ENCODE measurements at places on chromosomes 13 and 19.

DNA sequence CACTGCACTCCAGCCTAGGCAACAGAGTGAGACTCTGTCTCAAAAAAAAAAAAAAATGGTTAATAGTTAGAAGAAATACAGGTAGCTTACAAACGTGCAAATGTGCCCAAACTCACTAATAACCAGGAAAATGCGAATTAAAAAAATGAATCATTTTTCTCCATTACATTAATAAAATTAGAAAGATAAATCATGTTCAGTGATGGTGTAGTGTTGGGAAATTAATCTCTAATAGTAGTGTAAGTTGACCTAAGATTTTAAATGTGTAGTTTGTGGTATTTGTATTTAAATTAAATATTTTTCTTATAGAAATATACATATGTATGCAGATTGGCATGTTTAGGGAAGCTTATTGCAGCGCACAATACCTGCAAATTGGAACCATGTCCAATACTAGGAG lies 57.6 kb downstream of the PCCA start:
- DNase-seq: no peak

- no peak for DNase-seq
Measured at GRCh38 chr13:44619651-44620050, 43.5 kb upstream of the TSC22D1 start.

DNA sequence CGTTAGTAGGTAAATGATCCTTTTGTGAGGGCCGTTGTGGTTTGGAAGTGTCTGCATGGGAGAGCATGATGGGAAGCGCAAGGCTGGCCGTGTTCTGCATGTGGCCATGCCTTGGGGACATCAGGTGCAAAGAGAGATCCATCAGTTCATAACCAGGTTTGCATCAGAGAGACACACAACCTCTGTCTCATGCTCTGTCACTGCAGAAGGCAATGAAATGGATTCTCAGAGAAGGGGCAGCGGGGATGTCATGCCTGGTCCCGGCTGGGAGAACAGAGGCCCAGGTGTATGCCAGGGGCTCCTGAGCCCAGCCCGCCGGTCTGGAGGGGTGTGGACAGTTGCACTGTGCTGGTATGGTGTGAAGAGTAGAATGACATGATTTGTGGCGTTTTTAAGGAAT lies 60.2 kb downstream of the GGACT start:
- no peak for DNase-seq

- DNase-seq: no peak
Measured at GRCh38 chr13:31018511-31018910, 86.1 kb downstream of the TEX26 start.

- peak; percentile 39 for DNase-seq
Measured at GRCh38 chr19:35000647-35001501, 751 bp downstream of the GRAMD1A start.

DNA sequence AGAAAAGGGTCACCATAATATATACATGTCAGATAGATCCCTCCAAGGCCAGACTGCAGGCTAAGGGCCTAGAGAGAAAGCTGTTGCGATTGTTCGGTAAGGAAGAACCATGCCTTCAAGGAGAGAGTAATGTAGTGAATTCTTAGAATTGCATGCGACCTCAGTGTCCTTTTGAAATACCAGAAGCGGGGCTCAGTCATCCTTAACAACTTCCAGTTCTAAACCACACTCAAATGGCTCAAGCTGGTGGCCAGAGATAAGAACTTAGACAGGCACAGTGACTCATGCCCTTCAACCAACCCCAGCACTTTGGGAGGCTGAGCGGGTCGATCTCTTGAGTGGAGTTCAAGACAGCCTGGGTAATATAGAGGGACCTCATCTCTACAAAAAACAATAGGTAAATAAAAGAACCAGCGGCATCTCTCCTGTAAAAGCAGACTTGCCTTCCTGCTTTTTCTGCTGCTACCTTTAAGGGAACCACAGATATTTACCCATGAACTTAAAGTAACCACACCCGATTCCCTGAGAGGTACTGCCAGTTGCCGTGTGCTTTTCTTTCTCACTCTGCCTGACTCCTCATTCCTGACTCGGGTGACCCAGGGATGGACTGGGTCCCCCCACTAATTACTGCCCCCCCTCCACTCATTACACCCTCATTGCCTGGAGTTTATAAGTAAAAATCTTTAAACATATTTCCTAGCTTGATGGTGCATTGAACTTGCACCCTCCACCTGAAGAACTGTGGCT lies 15.4 kb upstream of the SIGLEC6 start:
- no peak for DNase-seq

GRCh38 chr19:47074621-47075020 lies 26.2 kb upstream of the TMEM160 start:
- DNase-seq: no peak

- DNase-seq: no peak
Measured at GRCh38 chr19:2343289-2343982, 15.0 kb downstream of the SPPL2B start.

- DNase-seq: no peak
Measured at GRCh38 chr19:56306016-56306415, 8.6 kb downstream of the ZSCAN5A start.

DNA sequence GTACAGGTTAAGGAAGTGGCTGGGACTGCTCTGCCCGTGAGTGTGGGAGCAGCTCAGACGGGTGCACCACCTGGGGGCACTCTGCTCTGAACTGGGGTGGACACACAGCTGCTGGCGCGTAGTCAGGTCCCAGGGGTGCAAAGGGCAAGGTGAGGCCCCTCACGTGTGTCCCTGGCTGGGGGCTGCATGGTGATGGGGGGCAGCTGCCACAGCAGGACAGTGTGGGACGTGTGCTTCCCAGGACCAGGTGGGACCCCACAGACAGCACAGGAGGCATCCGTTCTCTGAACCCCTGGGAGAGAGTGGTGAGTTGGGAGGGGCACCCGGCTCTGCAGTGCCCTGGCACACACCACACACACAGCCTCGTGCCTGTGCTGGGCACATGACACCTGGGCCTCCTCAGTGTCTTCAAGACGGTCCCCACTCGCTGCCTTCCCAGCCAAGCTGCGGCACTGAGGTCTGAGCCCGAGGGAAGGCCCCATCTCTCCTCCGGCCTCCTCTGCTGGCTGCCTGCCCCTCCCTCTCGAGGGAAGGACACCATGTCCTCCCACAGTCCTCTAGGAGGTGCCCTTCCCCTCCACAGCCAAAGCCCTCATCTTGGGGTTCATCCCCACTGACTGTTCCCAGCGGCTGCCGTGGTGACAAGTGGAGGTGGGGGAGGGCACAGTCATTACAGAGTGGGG lies 24.7 kb downstream of the CILP2 start:
- no peak for DNase-seq

GRCh38 chr19:29292153-29292552 lies 79.2 kb upstream of the UQCRFS1 start:
- DNase-seq: no peak

- DNase-seq: no peak
Measured at GRCh38 chr13:97726664-97727280, 226.7 kb upstream of the IPO5 start.

DNA sequence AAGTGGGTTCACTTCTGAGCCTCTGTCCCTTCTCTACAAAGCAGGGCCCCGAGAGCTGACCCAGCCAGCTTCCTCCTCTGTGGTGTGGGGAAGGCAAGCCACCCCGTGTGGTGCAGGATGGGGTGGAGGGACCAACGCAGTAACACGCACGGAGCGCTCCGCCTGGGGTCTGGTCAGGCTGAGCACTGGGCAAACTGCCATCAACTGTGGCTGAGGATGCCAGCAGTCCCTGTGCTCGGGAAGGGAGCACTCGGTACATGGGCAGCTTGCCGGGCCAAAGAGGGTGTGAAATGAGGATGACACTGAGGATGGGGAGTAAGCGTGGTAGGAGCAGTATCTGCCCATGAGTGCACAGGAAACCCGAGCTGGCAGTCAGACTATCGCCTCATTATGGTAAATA lies 7.6 kb upstream of the GMIP start:
- no peak for DNase-seq

- no peak for DNase-seq
Measured at GRCh38 chr13:61111529-61111928, 304.1 kb downstream of the PCDH20 start.

DNA sequence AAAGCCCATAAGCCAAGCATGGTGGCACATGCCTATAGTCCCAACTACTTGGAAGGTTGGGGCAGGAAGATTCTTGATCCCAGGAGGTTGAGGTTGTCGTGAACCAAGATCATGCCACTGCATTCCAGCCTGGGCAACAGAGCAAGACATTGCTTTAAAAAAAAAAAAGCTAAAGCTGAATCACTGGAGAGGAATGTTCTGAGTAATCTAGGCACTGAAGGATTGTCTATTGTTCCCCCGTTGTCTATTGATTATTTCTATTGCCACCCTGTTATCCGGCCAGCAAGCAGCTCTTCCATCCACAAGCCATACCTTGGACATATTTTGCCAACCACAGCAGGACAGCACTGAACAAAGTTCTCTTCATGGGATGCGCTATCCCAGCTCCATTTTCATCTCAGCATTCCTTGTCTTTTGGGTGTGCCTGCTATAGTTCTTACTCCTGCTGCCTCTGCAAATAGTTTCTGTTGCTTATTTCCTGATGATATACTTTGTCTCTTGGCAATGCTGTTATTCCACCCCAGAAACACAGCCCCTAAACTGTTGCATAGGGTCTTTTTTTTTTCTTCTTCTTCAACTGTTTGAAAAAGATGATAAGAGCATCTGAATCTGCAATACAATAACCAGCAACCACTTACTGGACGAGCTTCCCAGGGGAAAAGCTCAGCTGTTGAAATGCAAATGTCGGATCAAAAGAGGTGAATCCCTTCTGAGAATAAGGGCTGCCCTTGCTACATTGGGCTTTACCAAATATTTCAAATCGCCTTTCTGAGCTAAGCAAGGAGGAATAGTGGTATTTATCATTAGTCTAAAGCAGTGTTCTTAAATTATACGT lies 22.2 kb upstream of the SIAH3 start:
- DNase-seq: no peak

GRCh38 chr13:50106559-50106958 lies 91.3 kb downstream of the KCNRG start:
- no peak for DNase-seq

GRCh38 chr13:43074824-43075510 lies 51.6 kb downstream of the DNAJC15 start:
- DNase-seq: no peak

GRCh38 chr19:4774136-4774535 lies 17.4 kb upstream of the FEM1A start:
- no peak for DNase-seq

DNA sequence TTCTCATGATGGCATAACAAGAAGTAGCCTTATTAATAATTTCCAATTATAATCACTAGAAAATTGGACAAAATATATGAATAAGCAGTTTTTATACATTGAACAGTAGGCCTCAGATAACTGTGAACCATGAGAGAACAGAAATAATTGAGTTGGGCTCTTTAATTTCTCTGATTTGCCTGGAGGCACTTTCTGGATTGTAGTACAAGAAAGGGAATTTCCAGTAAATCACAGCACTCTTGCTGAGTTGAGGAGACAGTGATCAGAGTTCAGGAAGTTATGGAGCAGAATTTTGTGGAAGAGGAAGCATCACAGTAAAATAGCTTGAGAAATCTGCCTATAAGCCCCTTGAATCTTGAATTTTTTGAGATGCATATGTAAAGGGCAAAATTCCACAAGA lies 216.2 kb downstream of the MAB21L1 start:
- no peak for DNase-seq

DNA sequence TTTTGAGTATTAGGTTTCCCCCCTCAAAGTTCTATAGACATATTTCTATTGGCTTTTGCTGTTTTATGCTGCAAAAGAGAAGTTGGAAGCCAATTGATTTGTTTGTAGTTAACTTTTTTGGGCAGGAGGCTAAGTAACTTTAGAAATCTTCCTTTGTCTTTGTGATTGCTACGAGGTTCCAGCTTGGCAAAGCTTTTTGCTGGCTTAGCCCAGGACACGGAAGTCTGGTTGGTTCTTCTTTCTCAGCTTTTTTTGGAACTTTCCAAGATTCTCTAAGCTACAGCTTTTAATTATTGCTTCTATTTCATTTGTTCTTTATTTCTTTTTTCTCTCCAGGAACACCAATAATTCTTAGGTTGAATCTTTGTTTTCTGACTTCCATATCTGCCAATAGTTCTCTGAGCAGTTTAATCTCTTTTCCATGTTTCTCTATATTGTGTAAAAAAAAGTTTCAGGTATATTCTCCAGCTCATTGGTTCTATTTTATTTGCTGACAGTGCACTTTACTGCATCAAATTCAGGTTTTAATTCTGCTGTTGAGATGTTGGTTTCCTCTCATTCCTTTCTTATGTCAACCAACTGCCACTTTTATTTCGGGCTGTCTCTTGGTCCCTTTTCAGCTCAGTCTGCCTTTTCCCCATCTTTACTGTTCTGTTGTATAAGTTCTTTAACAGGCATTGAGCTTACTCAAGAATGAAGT lies 27.8 kb downstream of the MBNL2 start:
- DNase-seq: no peak

- DNase-seq: no peak
Measured at GRCh38 chr13:111663505-111663904, 343.1 kb downstream of the TEX29 start.

GRCh38 chr19:2527686-2528085 lies 51.8 kb downstream of the GADD45B start:
- DNase-seq: no peak

DNA sequence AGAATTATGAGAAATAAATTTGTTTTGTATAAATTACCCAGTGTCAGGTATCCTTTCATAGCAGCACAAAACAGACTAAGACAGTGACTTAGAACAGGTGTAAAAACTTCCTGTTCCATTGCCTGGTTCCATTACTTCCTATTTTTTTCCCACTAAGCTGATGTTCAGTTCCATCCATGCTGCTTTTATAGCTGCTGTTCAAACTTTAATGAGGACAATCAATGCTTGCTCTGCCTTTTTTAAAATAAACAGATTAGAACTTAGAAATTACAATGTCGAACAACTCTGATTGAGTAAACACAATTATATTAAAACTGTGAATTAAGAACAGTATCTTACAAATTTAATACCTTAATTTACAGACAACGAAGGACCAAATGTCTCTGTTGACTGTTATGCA lies 818.9 kb downstream of the OLFM4 start:
- no peak for DNase-seq

DNA sequence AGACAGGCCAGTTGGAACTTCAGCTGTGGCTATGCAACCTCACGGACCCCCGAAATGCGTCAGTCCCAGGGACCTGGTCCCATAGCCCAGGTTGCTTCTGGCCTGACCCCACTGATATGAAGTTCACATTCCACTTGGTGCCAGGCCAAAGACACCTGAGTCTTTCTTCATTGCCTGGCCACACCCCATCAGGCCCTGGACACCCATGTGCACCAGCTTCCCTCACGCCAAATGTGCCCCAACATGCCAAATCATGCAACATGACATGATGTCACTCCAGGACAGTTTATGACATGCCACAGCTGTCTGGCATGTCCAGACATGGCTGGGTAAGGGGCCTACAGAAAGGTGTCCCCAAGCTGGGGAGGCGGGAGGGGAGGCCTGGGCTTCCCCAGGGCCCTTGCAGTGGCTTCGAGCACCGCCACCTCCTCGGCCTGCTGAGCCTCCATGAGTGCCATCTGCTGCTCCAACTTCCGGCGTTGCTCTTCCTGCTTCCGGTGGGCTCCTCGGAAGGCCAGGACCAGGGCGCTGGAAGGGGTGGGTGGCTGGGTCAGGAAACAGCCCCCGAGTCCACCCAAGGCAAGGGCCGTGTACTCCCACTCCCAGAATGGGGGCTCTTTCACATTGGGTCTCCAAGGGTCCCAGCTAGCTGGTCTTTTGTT lies 4.3 kb upstream of the NR2F6 start:
- no peak for DNase-seq
